NB4 (cell line): ENCODE measurements at places on chromosomes 3 and 15.

DNA sequence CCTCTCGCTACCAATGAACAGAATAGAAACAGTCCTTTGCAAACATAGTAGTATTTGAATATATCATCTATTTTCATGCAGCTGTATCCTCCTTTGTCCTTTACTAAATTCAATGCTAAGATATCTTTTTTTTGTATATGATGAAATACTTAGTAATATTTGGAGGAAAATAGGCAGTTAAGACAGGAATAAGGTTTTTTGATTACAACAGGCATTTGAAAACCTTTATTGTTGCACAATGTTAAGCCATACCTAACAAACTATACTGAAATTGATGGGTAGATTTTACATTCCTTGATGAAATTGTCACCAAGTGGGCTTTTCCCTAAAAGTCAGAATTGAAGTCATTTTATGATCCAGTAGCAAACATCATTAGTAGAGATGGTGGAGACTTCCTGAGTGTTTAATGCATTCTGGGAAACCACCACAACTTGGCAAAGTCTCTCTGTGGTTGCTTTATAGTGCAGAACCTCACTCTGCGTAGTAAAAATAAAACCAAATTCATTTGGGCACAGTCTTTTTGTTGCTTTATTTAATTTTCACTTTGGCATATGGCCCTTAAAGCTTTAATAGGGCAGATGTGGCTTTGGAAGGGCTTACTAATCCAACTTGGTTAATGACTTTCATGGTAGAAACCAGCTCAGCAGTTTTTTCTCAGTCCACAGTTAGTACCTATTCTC, 216.0 kb downstream of the DIPK2A start:
- DNase-seq = no peak

DNA sequence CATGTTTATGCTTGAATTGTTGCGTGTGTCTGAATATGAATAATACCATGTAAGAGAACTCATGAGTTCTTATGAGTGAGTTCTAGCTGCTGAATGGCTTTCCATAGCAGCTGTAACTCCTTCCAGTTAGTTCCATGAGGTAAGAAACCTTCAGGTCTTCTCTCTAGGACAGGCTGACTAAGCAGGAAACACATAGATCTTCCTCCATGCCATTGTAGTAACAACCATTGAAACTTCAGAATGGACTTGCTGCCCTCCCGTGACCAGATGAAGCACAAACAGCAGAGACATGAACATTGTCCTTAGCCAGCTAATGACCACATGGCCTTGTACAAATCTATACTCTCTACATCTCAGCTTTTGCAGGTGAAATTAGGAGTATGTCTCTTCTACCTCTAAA, 200.0 kb downstream of the ZNF385D start:
- DNase-seq = peak; percentile 38

GRCh38 chr15:54273928-54274327, 295.7 kb downstream of the UNC13C start:
- peak; percentile 29 for DNase-seq

GRCh38 chr15:73935547-73935946, 9.3 kb downstream of the LOXL1 start:
- DNase-seq = peak; percentile 79

DNA sequence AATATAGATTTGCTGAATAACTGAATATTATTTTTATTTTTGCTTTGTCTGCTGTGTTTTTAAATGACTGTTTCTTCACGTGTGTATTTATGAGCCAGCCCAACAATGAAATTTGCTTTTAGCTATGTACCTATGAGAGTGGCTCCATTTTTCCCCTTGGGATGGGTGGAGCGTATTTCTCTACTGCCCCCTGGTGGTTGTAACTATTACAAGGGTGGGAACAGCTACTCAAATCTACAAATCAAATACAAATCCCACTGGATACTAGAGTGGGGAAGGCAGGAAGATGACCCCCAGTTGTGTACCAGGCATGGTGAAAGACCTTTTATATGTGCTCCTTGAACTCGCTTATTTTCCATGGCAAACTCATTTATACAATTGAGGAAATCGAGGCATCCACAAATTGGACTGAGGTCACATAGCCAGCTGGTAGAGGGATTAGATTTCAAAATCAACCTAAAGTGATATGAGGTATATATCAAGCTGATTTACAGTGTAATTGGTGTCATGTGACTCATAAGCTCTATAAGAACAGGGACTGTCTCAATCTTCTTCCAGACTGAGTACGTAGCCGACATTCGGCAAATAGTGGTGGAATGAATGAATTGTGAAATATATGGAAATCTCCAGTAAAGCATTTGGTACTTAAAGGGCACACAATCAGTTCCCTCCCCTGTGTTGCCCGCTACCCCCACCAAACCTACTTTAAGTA, 69.5 kb upstream of the VEPH1 start:
- peak; percentile 58 for DNase-seq

DNA sequence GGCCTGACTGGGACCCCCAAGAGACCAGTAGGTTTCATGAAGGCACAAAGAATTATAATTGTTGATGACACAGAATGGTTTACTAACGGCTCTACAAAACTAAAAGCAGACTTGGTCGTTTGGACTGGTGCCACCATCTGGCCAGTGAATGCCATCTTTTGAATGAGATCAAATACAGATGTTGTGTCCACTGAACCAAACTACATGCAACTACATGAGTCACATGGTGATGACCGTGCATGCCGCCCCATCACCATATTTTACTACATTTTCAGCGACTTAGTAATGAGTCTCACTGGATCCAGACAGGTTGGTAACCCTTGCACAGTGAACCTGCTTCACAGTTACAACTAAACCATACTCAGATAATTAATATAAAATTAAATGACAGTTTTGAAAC, 803.3 kb downstream of the DIPK2A start:
- DNase-seq = peak; percentile 3

GRCh38 chr3:114741066-114741465, 406.0 kb downstream of the ZBTB20 start:
- DNase-seq = no peak

GRCh38 chr3:113242096-113242581, 30.8 kb downstream of the BOC start:
- peak; percentile 86 for DNase-seq

- no peak for DNase-seq
Observed at GRCh38 chr15:92971713-92972112, 71.6 kb downstream of the CHD2 start.

- DNase-seq = no peak
Observed at GRCh38 chr3:42368861-42369260, 41.5 kb downstream of the LYZL4 start.

DNA sequence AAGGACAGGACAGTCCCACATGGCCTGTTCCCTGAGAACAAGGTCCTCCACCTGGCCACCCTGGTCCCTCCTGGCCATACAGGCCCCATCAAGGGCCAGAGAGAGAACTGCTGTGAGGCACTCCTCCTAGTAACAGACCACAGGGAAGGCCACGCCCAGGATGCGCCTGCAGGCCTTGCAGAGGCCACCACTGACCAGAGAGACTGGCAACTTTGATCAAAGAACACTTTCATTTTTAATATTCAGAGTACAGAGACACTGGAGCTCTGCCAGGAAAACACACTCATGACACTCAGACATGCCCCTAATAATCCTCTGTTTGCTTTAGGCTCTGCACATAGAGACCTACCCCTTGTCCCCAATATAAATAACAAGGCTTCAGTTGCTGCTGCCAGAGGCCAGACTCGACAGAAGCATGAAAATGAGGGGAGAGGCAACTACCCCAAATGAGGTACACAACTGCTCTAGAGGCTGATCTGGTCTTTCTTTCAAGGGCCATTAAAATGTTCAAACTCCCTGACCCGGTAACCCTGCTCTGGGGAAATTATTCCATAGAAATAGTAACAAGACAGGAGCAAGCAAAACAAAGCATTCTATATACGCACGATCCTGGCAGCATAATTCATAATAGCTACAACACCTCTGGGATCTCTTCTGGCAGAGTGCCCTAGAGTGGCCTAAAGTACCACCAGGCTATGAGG, 44.8 kb downstream of the CCDC12 start:
- no peak for DNase-seq

DNA sequence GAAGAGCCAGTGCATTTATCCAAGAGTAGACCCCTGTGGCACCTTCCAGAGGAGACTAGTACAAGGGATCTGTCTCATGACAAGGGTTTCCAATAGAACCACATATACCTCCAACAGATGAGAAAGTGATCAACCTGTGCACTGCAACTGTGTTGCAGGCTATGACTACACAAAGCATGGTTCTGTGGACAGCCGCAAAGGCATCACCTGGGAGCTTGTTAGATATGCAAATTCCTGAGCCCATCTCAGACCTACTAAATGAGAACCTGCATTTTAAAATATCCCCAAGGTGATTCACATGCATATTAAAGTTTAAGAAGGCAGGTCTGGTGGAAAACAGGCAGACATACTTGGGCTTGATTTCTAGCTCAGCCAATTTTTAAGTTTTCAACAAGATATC, 368.7 kb downstream of the FOXP1 start:
- DNase-seq = no peak

GRCh38 chr3:116350119-116350733, 95.1 kb downstream of the LSAMP start:
- DNase-seq = no peak

GRCh38 chr15:50676799-50677483, 9.7 kb downstream of the TRPM7 start:
- DNase-seq = no peak

GRCh38 chr15:68783226-68784058, 37.3 kb downstream of the ANP32A start:
- peak; percentile 37 for DNase-seq

DNA sequence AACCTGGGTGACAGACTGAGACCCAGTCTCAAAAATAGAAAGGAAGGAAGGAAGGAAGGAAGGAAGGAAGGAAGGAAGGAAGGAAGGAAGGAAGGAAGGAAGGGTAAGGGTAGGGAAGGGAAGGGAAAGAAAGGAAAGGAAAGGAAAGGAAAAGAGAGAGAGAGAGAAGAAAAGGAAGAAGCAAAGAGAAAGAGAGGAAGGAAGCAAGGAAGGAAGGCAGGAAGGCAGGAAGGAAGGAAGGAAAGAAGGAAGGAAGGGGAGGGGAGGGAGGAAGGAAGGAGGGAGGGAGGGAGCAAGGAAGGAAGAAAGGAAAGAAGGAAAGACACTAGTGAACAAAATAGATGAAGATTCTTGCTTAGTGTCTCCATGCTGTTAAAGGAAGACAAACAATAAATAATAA, 129.1 kb downstream of the SHQ1 start:
- no peak for DNase-seq

GRCh38 chr15:46941241-46941640, 776.1 kb upstream of the SEMA6D start:
- no peak for DNase-seq

DNA sequence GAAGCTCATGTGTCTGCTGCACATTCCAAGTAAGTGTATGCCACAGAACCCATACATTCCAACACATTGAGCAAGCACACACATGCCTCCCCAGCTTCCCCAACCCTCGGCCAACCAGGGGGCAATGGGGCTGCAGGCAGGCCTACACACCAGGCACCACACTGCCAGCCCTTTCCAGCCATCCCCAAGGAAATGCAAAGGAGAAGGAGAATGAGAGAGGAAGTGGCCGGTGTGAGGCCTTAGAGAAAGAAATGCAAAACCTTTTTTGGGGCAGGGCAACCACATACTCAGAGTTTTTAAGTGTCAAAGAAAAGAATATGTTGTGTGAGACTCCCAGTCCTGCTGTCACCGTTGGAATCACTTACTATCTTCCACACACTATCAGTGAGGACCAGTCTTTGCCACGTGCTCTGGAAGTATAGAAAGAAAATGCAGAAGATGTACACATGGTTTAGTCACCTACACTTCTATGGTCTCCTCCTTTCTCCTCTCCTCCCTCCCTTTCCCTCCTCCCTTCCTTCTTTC, 11.1 kb downstream of the IGF2BP2 start:
- DNase-seq = no peak

- no peak for DNase-seq
Observed at GRCh38 chr3:62013951-62014350, 359.4 kb downstream of the FEZF2 start.

DNA sequence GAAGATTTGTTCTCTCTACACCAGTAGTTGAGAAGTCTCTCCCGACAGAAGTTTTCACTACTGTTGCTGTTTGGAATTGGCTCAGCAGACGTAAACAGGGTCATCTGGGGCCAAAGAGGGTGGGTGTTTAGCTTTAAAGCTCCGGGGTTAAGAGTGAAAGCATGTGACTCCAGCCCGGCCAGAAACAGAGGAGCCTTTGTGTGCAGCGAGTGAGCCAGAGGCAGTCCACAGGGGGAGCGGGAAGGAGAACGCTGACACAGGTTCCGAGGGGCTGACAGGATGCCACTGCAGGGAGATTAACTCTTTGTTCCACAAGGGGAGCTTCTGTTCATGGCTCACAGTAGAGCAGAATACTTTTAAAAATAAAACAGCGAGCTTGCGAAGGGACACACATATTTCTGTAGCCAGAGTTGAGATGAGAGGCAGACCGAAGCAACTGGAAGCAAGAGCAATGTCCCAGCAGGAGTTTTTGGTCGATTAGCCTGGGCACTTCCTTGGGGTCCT, 26.9 kb downstream of the BMF start:
- peak; percentile 74 for DNase-seq

GRCh38 chr3:12135029-12135657, 23.6 kb downstream of the TIMP4 start:
- DNase-seq = peak; percentile 71

GRCh38 chr3:139561959-139562676, 22.6 kb upstream of the RBP1 start:
- no peak for DNase-seq

DNA sequence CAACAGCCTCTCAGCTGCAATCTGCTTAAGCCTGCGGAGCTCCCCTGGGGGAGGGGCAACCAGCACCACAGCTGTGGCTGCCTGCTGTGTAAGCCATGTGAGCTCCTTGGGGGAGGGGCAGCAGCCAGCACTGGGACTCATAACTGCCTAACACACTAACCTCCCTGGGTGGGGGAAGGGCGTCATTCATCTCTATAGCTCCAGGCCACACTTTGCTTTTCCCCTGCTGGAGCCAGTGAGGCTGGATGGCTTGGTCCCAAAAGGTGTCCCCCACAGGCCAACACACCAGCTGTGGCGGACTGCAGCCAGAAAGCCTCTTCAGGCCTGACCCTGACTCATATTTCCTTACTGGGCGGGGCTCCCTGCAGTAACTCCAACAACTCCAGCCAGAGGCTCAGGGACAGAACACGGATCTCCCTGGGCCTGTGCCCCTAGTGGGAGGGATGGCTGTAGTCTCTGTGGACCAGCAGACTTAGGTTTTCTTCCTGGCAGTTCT, 129.8 kb downstream of the PPM1L start:
- DNase-seq = peak; percentile 24

- no peak for DNase-seq
Observed at GRCh38 chr3:63295356-63295755, 17.2 kb downstream of the SYNPR start.

- DNase-seq = no peak
Observed at GRCh38 chr3:101825904-101826445, 23.3 kb upstream of the NFKBIZ start.

GRCh38 chr15:101047301-101047781, 128.2 kb downstream of the LRRK1 start:
- no peak for DNase-seq

GRCh38 chr3:25297667-25298585, 130.1 kb upstream of the RARB start:
- DNase-seq = no peak
